ENCODE measurements at places on chromosomes 3 and 15. TPM values are rescaled to one million over a fixed set of nuclear protein-coding genes. Genes with fewer than 3 reads are reported as not detected.

The SQOR gene
- 0.23 TPM for polyA plus RNA-seq

GRCh38 chr3:7309641-7310102, 448.8 kb downstream of the GRM7 start:
- H3K4me3 ChIP-seq = no peak overlapping the region
- no peaks in the 10 kb centered on the region for H3K27me3 ChIP-seq
- no peak overlapping the region for H3K27ac ChIP-seq

GRCh38 chr3:70982284-70982683, 601.2 kb downstream of the FOXP1 start:
- H3K27me3 ChIP-seq = no peaks in the 10 kb centered on the region
- peaks cover 17% of the 10 kb centered on the region for H3K4me1 ChIP-seq
- peaks cover 4% of the 10 kb centered on the region for H3K36me3 ChIP-seq
- no peak overlapping the region for H3K4me3 ChIP-seq

DNA sequence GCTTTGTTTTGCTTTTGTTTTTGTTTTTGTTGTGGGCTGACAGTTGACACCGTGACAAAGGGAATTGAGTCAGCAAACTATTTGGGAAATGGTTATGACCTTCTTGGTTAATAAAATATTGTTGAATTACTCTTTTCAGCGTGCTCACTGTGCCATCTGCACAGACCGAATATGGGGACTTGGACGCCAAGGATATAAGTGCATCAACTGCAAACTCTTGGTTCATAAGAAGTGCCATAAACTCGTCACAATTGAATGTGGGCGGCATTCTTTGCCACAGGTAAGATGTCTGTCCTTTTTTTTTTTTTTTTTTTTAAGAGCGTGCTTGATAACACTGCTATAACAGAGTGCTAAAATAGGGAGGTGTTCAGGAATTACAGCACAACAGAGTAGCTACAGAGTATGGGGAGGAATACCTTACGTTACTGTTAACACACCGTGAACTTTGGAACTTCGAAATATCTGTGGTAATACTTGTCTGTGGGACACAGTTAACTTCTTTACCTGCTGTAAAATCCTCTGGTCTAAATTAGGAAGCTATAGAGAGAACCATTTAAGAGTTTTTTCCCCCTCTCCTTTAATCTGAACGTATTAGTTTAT, 48.2 kb downstream of the PRKCI start:
- no peak overlapping the region for H3K4me3 ChIP-seq
- no peaks in the 10 kb centered on the region for H3K27me3 ChIP-seq
- H3K27ac ChIP-seq = 0 out of 2 replicates have a peak overlapping the region, but pooled peaks have one; percentile 27
- peaks cover 21% of the 10 kb centered on the region for H3K36me3 ChIP-seq
- H3K4me1 ChIP-seq = no peaks in the 10 kb centered on the region

The GOLGA8Q gene
- polyA plus RNA-seq = not detected

DNA sequence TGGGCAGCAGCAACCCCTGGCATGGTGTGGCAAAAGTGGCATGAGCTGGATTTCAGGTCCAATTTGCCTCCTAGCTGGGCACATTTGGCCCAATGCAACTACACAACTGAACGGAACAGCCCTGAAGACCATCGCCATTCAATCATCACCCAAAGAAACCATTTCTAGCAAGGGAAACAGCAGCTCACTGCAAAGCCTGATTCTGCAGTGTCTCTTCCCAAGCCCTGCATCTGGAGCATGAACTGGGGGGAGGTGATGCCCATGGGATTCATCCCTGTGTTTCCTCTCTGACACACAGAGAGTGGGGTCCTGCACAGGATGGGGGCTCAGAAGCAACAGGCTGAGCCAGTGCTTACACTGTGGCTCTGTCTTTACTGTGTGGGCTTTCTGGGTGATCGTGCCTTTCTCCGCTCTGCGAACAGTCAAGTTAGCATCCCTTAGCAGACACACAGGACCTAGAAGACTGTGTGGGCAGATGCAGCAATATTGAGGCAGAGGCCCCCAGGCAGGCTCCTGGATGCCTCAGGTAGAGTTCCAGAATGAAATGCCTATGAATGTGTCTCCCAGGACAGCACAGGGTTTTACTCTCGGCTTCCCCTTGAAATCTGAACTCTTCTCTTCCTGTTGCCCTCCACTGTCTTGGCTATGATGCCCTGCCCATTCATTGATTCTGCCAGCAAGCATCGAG, 91.1 kb upstream of the ALDH1A3 start:
- DNase-seq = no peak
- no peak overlapping the region for H3K4me3 ChIP-seq
- no peaks in the 10 kb centered on the region for H3K27me3 ChIP-seq
- H3K36me3 ChIP-seq = no peaks in the 10 kb centered on the region

The HTR3E gene
- not detected for polyA plus RNA-seq

GRCh38 chr3:186896875-186897274, 33.5 kb upstream of the ST6GAL1 start:
- H3K4me1 ChIP-seq = peaks cover 41% of the 10 kb centered on the region
- no peaks in the 10 kb centered on the region for H3K27me3 ChIP-seq
- H3K27ac ChIP-seq = no peak overlapping the region
- DNase-seq = peak; percentile 68

- no peak for DNase-seq
- no peaks in the 10 kb centered on the region for H3K4me1 ChIP-seq
- no peaks in the 10 kb centered on the region for H3K36me3 ChIP-seq
- H3K27ac ChIP-seq = no peak overlapping the region
- H3K27me3 ChIP-seq = no peaks in the 10 kb centered on the region
Measured at GRCh38 chr3:101095693-101096430, 102.6 kb upstream of the ABI3BP start.

The LINGO1 gene
- polyA plus RNA-seq = 16.9 TPM

DNA sequence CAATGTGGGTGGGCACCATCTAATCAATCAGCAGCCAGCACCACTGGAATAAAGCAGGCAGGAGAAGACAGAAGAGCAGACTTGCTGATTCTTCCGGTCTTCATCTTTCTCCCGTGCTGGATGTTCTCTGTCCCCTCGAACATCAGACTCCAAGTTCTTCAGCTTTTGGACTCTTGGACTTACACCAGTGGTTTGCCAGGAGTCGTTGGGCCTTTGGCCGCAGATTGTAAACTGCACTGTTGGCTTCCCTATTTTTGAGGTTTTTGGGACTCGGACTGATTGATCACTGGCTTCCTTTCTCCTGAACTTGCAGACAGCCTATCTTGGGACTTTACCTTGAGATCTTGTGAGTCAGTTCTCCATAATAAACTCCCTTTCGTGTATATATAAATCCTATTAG, 292.8 kb downstream of the BCHE start:
- H3K27ac ChIP-seq = no peak overlapping the region
- H3K4me1 ChIP-seq = no peaks in the 10 kb centered on the region
- H3K36me3 ChIP-seq = no peaks in the 10 kb centered on the region
- no peaks in the 10 kb centered on the region for H3K27me3 ChIP-seq
- DNase-seq = no peak

DNA sequence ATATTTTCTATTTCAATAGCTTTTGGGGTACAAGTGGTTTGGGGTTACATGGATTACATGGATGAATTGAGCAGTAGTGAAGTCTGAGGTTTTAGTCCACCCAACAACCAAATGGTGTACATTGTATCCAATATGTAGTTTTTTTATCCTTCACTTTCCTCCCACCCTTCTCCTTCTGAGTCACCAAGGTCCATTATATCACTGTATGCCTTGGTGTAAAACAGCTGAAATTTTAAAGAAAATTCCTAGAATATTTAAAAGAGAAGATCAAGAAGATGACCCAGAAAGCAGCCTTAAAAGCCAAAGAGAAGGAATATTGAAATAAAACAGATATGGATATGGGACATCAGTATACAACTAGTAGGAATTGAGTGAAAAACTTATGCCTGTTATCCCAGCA, 204.2 kb upstream of the COL8A1 start:
- H3K36me3 ChIP-seq = no peaks in the 10 kb centered on the region
- H3K27me3 ChIP-seq = no peaks in the 10 kb centered on the region
- H3K4me1 ChIP-seq = no peaks in the 10 kb centered on the region

The ZPLD1 gene
- not detected for polyA plus RNA-seq

The LMAN1L gene
- polyA plus RNA-seq = not detected

The SLC9C1 gene
- polyA plus RNA-seq = 1.8 TPM

GRCh38 chr15:85854345-85855097, 59.8 kb upstream of the KLHL25 start:
- peaks cover 4% of the 10 kb centered on the region for H3K4me1 ChIP-seq
- DNase-seq = peak; percentile 84
- H3K27me3 ChIP-seq = no peaks in the 10 kb centered on the region
- H3K4me3 ChIP-seq = peak overlapping the region; percentile 37

The ATP2B2 gene
- polyA plus RNA-seq = 0.42 TPM

All from GM23338 (cell line).